ENCODE measurements at places on chromosomes 1 and 21.

GRCh38 chr1:119225831-119226230 lies 85.4 kb upstream of the WARS2 start:
- DNase-seq: no peak

DNA sequence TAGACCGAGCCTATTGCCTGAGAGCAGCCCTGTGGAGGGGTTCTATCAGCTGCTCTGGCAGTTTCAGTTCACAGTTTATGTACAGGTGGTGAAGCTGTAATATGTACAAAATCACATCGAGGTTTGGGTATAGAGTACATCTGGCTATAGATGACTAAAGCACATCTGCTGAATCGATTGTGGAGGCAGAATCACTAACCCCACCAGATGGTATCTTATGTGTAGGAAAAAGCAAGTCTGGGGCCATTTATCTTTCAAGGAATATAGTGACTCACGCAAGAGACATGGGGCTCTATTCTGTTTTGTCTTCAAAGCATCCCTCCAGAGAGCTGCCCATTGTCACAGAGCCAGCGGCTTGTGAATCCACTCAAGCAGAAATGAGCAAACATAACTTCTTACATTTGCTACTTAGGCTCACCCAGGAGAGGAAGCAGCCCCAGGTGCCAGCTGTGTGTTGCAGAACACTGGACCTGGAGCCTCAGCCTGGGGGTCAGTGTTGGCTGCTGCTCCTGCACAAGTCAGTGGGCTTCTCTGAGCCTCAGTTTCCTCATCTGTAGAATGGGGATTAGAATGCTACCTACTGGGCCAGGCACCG lies 21.3 kb downstream of the MIIP start:
- DNase-seq: no peak

GRCh38 chr21:46084709-46085108 lies 13.2 kb upstream of the COL6A2 start:
- no peak for DNase-seq

- no peak for DNase-seq
Measured at GRCh38 chr1:114322734-114323133, 169.1 kb upstream of the SYT6 start.

- no peak for DNase-seq
Measured at GRCh38 chr1:34370748-34371147, 194.0 kb downstream of the C1orf94 start.

- DNase-seq: no peak
Measured at GRCh38 chr21:44713846-44714245, 2.5 kb upstream of the TSPEAR start.

DNA sequence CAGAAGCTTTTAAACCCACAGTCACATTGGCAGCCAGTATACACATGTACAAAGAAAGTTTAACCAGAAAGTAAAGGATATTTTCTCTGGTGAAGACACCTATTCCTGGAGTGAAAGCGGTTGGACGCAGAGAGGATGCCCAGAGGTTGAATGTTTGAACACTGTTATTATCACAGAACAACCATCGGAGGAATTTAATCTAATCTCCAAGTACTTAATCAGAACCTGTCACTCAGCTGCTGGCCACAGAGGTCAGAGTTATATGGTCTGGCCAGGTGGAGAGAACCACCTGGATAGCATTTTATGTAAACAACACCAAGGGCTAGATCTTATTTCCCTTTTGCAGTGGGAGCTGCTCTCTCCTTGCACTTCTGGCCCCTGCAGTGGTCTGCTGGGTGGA lies 29.4 kb downstream of the SPATA46 start:
- no peak for DNase-seq

GRCh38 chr1:175737451-175737850 lies 5.9 kb downstream of the TNR start:
- DNase-seq: no peak

GRCh38 chr1:50023292-50024159 lies at the start of gene AGBL4:
TSS of gene AGBL4 (minus strand) at chr1:50023954.
- DNase-seq: no peak

GRCh38 chr1:163173121-163173520 lies 29.6 kb downstream of the RGS5 start:
- no peak for DNase-seq

- no peak for DNase-seq
Measured at GRCh38 chr1:163084330-163084729, 15.2 kb downstream of the RGS4 start.

DNA sequence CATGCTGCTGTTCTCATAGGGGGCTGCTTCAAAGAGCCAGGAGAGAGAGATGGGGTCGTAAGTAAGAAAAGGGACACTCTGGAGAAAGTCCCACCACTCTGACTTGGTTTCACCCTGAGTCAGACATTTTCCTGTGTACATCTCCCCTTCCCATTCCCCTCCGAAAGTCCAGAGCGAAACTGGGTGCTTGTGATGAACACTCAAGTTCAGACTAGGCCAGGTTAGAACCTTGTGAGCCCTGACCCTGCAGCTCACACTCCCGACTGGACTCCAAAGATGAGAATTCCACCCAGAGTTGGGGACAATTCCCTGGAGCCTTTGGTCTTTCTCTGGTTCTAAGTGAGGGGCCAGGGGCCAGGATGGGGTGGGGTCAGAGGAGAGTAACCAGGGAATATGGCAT lies 139.5 kb downstream of the CNIH3 start:
- no peak for DNase-seq

DNA sequence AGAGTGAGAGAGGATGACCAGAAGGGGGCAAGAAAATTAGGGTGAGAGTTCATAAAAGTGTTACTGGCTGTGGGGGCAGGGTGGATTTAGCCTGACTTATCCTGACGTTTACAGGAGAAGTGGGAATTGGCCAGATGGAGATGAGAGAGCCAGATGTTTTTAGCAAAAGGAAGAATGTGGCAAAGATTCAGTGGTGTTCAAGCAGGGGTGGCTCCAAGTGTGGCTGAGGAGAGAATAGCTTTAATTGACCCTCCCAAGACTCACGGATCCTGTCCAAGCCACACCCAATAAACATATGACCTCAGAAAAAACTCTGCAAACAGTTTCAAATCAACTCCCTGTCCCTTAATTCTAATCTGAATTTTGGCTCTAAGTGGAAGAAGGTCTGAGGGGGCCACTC lies 35.2 kb upstream of the EDEM3 start:
- DNase-seq: no peak

- no peak for DNase-seq
Measured at GRCh38 chr1:240619357-240619756, 7.4 kb upstream of the GREM2 start.

GRCh38 chr1:230855886-230856285 lies 12.4 kb downstream of the C1orf198 start:
- DNase-seq: peak; percentile 46

Measured in hippocampal formation (tissue), 2 donors.